NCI-H1694 (cell line): ENCODE measurements at places on chromosomes 6 and 20.

- no peak for DNase-seq
These were observed 175.1 kb downstream of the JARID2 start for GRCh38 chr6:15420959-15421438.

- no peak for DNase-seq
These were observed 287.3 kb upstream of the PLN start for GRCh38 chr6:118260833-118261232.

DNA sequence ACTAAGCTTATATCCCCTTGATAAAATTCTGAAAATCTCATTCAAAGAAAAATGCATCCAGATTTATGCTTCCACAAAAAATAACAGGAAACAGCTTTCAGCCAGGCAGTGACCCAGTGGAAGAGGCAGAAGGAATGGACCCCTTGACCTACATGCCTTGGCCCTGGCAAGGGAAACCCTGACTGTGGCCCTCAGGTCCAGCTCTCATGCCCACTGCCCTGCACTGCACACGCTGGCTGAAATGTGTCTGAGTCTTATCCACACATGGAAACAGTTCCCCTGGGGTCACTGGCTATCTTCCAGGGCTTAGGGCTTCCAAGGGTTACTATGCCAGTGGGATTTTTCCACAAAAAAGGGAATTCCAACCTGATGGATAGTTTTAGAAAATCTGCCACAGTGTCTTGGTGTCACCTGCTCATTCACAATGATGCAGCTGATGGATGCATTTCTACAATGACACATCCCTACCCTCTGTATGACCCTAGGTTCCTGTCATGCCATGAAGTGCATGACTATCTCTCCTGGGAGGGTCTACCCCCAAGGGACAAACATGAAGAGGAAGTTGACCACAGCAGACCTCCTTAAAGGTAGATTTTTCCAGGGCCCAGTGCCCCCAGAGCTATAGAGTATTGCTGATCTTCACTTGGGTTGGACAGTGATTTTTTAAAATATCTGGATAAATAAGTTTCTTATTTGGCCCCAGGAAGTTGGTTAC lies 121.9 kb upstream of the CD93 start:
- no peak for DNase-seq

GRCh38 chr6:20402342-20403069 lies 827 bp downstream of the E2F3 start:
- no peak for DNase-seq

GRCh38 chr20:50819349-50819748 lies 24.5 kb downstream of the BCAS4 start:
- no peak for DNase-seq

- no peak for DNase-seq
These were observed 78.1 kb upstream of the EZR start for GRCh38 chr6:158897236-158897635.

DNA sequence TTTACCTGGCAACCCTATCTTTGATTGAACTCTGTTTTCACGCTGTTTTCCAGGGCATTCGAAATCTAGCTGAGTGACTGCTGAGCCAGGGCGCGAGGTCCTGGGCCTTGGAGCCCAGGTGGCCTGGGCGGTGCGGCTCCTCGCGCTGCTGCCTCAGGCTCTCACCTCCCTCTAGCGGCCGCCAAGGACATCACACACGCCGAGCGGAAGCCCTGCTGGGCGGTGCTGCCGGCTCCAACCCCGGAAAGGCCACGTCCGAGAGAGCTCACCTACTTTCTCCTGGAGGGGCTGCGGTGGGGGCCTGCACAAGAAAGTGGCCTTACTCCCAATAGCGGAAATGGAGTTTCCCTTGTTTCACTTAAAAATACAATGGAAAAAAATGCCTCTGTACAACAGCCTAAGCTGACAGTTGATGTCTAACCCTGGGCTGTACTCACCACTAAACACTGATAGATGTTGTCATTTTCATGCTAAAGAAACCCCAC lies 77.7 kb downstream of the ELOVL4 start:
- DNase-seq, result peak; percentile 33

DNA sequence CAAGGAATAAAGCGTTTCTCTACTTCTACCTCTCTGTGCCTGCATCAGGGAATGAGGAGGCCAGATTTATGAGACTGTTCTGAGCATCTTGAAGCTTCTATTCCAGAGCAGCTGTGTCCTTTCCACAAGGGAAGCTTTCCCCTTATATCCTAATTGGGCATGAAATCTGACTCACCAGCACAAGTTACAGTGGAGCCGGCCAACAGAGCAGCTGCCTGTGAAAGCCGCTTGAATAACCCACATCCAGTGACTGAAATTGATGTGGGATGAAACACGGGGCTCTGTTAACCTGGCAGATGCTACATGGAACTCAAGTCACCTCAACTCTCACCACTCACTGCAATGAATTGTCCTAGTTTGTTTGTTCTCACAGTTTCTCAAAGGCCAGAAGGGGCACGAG lies 400.3 kb downstream of the TFAP2A start:
- DNase-seq, result no peak

GRCh38 chr6:14670806-14671205 lies 553.2 kb downstream of the CD83 start:
- no peak for DNase-seq

DNA sequence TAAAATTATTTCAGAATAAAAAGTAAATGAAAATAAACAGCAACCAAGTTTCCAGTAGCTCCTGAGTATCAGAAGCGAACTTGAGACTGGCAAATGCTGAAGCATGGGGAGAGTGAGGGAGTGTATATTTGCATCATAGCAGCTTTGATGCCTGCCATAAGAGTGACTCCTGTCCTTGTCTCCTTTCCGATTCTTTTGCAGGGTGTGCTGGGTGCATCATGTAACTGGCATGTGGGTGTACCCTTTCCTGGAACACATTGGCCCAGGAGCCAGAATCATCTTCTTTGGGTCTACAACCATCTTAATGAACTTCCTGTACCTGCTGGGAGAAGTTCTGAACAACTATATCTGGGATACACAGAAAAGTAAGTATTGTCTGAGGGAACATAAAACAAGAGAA lies 117.4 kb downstream of the ADAT2 start:
- no peak for DNase-seq

GRCh38 chr6:161732594-161732993 lies 458.7 kb upstream of the AGPAT4 start:
- DNase-seq, result no peak
